ENCODE measurements at places on chromosomes 12 and 14.

DNA sequence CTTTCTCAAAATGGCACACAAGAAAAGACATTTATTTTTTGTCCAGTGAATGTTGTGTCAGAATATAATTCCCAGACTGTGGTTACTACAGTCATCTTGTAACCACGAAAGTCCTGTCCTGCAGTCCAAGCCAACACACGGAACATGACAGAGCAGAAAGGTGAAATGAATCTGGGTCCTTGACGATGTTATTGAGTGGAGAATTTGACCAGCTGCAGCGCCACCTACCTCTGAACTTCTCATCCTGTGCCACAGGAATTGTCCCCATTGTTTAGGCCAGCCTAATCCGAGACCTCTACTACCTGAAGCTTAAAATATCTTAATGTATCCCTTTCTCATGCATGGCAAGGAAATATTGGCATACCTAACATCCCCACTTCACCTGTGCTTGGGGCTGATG, 64.1 kb upstream of the OTX2 start:
- DNase-seq: no peak

GRCh38 chr14:99441157-99441870, 39.3 kb downstream of the SETD3 start:
- DNase-seq: no peak

GRCh38 chr14:63493246-63493645, 49.9 kb downstream of the PPP2R5E start:
- no peak for DNase-seq

DNA sequence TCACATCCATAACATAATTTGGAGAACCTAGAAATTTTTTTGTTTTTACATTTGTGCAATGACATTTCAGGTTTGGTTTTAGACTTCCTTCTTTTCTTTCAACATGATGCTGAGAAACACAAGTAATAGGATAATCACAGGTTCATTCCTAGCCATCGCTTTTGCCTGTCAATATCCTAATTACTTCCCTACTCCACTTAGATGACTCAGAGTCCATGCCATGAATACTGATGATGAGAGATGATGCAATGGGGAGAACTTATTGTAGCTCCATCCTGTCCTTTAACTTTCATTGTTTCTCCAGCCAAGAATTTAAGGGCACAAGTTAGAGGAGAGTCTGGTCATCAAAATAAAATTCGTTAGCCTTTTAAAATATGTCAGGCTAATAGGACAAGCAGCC, 101.3 kb downstream of the PTPRO start:
- no peak for DNase-seq

- no peak for DNase-seq
These were observed 75.5 kb downstream of the TMEM116 start for GRCh38 chr12:111937429-111937828.

- no peak for DNase-seq
These were observed 37.4 kb upstream of the PSMA6 start for GRCh38 chr14:35254736-35255135.
